ENCODE measurements at places on chromosomes 16 and 17. TPM values are rescaled to one million over a fixed set of nuclear protein-coding genes. Genes with fewer than 3 reads are reported as not detected.

Gene FUS
- total RNA-seq: 43.5 TPM

Gene PLLP
- 4.2 TPM for total RNA-seq

Gene DNAH17
- under 0.01 TPM for total RNA-seq

Gene TLCD3B
- total RNA-seq: not detected

Gene C16orf89
- total RNA-seq: not detected

Gene CLEC10A
- total RNA-seq: 1.8 TPM

Gene LPCAT2
- 5.9 TPM for total RNA-seq

Gene CTRB2
- not detected for total RNA-seq

Gene KLHL10
- under 0.01 TPM for total RNA-seq

Gene KCNH4
- total RNA-seq: 0.13 TPM

Gene SLC47A1
- total RNA-seq: 1.7 TPM

Gene BICDL2
- not detected for total RNA-seq
